ENCODE measurements at places on chromosomes 4 and X. TPM values are rescaled to one million over a fixed set of nuclear protein-coding genes. Genes with fewer than 3 reads are reported as not detected.

Gene DCUN1D4
- polyA plus RNA-seq = 11.0 TPM

Gene RAI2
- 23.2 TPM for polyA plus RNA-seq

DNA sequence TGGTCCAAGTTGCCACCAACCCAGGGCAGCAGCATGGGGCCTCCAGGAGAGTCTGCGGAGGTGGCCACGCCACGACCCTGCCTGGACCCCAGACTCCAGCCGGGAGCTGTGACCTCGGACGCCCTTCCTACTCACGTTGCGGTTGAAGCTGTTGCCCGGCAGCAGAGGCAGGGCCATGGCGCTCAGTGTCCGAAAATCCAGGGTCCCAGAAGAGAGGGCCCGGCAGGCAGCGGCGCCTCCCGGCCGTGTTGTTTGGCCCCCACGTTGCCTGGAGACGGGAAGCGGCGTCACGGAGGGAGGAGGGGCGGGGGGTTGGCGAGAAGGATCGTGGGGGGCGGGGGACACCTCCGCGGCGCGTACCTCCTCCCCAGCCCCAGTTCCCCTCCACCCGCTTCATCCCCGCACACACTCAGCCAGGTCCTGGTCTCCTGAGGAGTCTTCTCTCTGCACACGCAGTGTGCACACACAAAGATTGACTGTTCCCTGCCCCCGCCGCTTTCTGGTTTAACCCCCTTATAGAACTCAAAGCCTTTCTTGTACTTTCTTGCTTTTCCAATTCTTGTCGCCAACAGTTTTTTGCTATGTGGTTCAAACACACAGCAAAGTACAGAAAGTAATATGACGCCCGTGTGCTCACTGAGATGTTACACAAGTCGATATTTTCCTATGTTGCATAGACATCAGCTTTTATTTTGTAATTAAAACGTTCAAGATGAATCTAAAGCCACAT is at the start of gene EFHC2:
Gene EFHC2 (minus strand): TSS at position 261 of the 730 bp plus-strand sequence. CDS start 84 bp downstream, at position 177.
- DNase-seq = peak; percentile 60

DNA sequence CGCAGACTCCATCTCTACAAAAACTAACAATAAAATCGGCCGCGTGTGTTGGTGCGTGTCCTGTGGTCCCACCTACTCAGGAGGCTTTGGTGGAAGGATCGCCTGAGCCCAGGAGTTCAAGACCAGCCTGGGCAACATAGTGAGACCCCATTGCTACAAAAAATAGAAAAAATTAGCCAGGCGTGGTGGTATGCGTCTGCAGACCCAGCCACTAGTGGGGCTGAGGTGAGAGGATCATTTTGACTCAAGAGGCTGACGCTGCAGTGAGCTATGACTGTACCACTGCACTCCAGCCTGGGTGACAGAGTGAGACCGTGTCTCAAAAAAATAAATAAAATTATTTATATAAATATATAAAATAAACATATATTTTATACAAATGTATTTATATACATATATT is 22.3 kb downstream of the ASMTL start:
- DNase-seq = no peak

DNA sequence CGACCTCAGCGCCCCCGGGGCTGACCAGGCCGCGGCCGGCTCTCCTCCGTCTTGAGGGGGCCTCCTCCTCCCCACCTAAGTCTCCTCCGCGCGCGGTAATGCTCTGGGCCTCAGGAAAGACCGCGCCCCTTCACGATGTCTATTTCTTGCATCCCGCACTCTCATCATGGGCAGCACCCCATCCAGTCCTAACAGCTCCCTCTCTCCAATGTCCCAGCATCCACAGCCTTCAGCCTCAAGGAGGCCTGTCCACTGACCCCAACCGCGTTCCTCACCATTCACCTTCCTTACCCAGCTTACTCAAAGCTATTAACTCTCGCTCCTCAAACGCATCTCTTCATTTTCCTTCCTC is 77.5 kb downstream of the MAGED4 start:
- no peak for DNase-seq

DNA sequence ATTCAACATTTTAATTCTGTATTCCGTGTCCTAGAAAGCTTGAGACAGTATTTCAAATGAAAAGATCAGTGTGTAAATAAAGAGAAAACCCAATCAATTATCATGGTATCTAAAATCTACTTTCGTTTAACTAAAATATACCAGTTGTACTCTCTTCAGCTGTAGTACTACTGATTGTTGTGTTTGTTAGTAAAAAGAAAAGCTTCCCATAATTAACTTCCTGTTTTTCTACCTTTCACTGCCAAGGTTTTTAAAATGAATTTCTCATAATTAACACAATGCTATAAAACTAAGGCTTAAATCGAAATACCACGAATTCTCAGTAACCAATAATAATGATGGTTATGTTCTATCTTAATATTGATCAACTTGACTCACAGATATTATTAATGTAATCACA is 37.4 kb downstream of the PPP3CA start:
- no peak for DNase-seq

All from heart right ventricle (tissue), 16 donors.